NCI-H1092 (cell line): ENCODE measurements at places on chromosomes 5 and 9.

GRCh38 chr5:55711507-55712022 lies 559 bp downstream of the SLC38A9 start:
- no peak for DNase-seq

DNA sequence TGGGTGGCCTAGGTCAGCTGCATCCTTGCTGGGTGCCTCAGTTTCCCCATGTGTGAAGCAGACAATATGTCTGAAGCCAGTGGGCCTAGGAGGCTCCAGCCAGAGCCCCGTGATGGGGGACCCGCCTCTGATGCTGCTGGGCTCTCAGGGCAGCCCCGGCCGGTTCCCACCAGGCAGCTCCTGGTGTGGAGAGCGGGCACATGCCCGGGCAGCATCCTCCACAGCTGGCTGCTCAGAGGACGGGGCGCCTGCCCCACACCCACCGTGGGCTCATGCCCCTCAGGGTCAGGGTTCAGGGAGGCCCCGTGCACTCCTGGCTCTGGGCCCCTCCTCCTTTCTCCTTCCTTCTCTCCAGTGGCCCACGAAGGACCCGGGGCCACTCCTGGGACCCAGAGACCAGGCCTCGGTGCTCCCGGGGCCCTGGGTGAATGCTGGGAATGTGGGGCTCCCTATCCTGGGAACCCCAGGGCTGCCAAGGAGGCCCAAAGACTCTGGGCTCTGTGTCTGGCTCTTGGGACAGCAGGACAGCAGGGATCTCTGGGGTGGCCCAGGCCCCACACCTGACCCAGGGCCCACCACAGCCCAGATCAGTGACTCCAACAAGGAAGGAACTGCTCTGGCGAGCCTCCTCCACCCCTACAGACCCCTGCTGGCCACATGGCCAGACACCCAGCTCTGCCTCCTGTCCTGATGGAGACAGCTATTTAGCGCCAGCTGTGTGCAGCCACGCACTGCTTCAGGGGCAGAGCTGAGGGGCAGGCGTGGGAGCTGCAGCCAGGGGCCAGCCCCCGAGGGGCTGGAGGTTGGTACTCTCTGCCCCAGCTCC lies 39.5 kb upstream of the EGFL7 start:
- no peak for DNase-seq

- DNase-seq: no peak
These were observed 13.3 kb downstream of the NR5A1 start for GRCh38 chr9:124493794-124494479.

DNA sequence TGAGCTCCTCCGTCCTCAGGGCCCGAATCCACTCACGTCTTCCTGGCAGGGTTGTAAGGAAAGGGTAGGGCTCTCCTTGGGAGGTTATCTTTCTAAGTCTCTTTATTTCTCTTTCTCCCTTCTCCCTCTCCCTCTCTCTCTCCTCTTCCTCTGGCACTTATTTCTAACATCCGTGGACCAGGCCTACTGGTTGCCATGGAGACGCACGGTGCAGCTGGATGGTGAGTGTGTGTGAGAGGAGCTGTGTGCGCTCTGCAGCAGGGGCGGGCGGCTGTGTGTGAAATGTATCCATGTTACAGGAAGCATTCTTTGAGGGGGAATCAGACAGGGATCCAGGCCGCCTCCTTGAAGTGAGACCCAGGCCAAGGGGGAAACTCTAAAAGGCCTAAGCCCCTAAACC lies 32.2 kb downstream of the PCDH1 start:
- DNase-seq: peak; percentile 38

- no peak for DNase-seq
These were observed 917.6 kb upstream of the DMAC1 start for GRCh38 chr9:8717146-8717545.

GRCh38 chr5:132259069-132259851 lies 1.8 kb downstream of the PDLIM4 start:
- no peak for DNase-seq

GRCh38 chr5:178467205-178467567 lies 123.0 kb downstream of the COL23A1 start:
- no peak for DNase-seq

DNA sequence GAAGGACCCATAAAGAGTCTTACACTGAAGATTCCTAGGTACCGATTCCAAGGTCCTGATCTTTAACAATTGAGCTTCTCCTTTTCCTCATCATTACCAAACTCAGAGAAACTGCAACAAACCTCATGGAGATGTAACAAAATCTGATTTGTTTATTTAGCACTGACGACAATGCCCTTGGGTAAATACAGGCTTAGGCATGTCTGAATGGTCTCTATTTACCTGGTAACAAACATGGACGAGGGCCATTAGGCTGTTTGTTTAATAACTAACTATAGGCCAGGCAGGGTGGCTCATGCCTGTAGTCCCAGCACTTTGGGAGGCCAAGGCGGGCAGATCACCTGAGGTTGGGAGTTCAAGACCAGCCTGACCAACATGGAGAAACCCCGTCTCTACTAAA lies 333.3 kb downstream of the AGTPBP1 start:
- DNase-seq: no peak

DNA sequence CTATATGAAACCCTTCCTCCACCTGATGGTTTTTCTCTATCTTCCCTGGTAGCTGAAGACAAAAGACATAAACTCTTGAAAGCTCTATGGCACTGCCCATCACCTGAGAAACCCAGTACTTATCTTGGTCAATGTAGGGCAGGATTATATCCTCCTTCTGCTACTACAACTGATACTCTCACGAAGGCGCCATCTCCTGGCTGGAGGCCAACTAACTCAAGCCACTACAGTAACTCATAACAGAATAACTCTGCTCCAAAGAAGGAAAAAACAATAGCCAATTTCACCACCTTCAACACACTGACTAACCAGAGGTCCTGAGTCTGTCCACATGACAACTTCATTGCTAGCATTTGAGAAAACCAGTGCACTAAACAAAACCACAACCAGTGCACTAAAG lies 409.2 kb downstream of the CETN3 start:
- DNase-seq: no peak

- DNase-seq: no peak
These were observed 215.2 kb upstream of the ELAVL2 start for GRCh38 chr9:24041160-24041690.

DNA sequence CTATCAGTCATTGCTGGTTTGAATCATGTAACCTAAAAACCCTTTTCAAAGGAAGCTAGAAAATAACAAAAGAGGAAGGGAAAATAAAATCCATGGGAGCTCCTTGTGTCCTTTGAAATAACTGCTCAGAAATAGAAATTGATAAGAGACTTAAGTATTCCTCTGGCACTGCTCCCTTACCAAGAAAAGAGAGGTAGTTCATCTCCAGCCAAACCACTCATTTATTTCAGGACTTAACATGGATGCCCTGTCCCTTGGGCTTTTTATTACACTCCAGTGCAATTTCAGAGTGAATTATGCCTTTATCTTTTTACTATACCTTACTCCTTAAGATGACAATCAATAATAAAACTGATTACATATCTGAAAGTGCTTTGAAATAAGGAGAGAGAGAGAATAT lies 61.0 kb downstream of the MUSK start:
- DNase-seq: no peak
